ENCODE measurements at places on chromosomes 11 and 22.
A peak's percentile ranks its signal among the peaks of the same experiment; 100 is the strongest.

GRCh38 chr11:66842501-66842895 lies 743 bp upstream of the RCE1 start:
- no peak for DNase-seq

GRCh38 chr11:86064220-86064803 lies 4.6 kb downstream of the PICALM start:
- no peak for DNase-seq

- no peak for DNase-seq
Observed at GRCh38 chr11:7444091-7444981, 41.0 kb upstream of the OLFML1 start.

GRCh38 chr11:13486926-13487660 lies 8.7 kb downstream of the PTH start:
- peak; percentile 44 for DNase-seq

DNA sequence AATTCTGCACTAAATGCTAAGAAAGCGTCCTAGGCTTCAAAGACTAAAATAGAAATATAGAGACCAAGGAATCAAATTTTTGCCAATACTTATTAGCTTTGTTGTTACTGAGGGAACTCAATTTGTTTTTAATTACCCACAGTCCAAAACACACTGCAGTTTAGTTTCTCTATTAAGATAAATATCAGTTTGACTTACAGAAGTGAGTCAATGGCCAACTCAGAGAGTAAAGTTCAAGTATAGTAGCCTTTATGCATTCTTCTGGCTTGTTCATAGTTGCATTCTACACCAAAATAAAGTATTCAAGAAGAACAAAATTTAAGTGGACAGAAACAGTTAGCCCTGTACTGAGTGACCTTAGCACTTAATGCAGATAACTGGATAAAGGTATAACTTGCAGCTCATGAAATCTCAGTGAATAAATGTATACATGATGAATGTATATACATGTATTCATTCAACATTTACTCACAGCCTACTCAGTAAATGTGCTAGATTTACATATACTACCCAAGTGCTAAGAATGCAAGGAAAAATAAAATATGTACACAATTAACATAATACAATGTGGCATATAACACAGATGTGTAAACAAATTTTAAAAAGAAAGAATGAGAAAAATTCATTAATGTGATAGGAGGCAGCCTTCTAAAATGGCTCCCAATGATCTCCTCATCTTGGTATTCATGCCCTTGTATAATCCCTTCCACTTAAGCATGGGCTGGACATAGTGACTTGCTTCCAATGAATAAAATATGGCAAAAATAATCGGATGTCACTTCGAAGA lies 9.7 kb upstream of the RNF141 start:
- no peak for DNase-seq

- no peak for DNase-seq
Observed at GRCh38 chr11:64250415-64251015, 815 bp upstream of the PLCB3 start.

DNA sequence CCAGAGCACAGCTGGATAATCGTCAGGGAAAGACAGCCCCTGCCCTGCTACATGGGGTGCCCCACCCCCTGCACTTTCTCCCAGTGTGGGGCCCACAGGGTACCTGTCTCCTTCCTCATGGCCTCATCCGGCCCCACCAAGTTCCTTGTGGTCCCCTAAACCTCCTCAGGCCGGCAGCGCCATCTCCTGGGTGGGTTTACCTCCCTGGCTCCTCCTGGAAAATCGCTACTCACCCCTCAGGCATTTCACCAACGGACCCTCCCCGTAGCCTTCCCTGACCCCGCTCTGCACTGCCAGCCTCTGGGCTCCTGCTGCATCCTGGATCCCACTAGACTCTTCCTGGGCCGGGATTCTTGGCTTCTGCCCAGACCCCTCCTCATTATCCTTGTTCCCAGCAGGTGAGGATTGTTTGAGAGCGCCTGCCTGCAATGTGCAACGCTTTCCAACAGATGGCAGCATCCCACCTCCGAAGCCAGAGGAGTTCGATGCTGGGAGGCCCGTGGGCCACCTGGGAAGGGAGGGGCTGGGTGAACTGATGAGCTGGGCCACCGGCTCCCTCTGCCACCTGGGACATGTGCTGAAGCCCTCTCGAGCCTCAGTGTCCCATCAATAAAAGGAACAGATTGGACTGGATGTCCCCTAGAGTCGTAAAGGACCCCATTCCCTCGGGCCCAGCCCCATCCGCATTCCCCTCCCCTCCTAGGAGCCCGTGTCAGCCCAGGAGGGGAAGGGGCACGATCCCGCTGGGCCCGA lies 44.2 kb upstream of the TTLL12 start:
- DNase-seq, result peak; percentile 60

DNA sequence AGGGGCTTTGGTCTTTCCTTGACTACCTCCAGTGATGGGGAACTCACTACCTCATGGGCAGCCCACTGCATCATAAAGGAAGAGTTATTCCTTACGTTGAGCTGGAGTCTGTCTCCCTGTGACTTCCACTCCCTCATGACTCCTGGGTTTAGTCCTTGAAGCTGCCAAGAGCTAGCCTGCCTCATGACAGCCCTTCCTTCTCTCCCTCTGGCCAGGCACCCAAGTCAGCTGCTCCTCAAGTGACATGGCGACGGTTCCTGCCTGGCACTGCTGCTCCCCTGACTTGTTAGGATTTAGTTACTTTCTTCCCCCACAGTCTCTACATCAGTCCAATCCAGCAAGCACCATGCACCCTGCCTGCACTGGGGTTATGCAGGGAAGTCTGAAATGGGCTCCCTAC lies 196.1 kb upstream of the TBCEL start:
- no peak for DNase-seq

- no peak for DNase-seq
Observed at GRCh38 chr11:76523786-76524436, 79.1 kb downstream of the EMSY start.

GRCh38 chr22:42322562-42322926 lies 52.1 kb upstream of the TCF20 start:
- no peak for DNase-seq

GRCh38 chr22:40728731-40729189 lies 49.5 kb downstream of the MCHR1 start:
- peak; percentile 50 for DNase-seq

DNA sequence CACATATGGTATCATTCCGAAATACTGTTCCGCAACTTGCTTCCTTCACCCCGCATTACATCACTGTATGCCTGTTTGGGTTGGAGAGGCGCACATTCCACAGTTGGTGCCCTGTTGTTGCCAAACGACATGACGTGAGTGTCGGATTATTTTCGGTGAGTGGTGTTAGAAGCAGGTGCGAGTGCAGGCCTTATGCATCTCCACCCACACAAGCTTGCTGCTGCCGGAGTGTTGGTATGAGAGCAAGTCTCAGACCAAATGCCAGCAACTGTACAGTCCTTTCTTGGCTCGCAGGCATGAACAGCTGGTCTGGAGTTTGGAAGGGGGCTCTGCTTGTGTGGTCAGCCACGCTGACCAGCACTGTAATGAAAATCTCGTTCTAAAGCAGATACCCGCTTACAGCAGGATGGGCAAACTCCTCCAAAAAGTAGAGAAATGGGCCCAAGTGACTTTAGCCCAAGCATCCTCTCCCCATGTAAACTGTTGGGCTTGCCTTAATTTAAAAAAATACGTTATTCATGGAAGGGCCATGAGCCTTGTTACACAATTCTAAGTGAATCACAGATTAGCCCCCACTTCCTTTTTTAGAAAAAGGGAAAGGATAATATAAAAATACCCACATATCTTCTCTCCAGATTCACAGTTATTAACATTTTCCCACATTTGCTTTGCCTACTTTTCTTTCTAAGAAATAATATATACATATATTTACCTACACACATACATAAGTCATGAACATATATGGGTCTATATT lies 48.7 kb upstream of the OR9Q1 start:
- DNase-seq, result no peak

DNA sequence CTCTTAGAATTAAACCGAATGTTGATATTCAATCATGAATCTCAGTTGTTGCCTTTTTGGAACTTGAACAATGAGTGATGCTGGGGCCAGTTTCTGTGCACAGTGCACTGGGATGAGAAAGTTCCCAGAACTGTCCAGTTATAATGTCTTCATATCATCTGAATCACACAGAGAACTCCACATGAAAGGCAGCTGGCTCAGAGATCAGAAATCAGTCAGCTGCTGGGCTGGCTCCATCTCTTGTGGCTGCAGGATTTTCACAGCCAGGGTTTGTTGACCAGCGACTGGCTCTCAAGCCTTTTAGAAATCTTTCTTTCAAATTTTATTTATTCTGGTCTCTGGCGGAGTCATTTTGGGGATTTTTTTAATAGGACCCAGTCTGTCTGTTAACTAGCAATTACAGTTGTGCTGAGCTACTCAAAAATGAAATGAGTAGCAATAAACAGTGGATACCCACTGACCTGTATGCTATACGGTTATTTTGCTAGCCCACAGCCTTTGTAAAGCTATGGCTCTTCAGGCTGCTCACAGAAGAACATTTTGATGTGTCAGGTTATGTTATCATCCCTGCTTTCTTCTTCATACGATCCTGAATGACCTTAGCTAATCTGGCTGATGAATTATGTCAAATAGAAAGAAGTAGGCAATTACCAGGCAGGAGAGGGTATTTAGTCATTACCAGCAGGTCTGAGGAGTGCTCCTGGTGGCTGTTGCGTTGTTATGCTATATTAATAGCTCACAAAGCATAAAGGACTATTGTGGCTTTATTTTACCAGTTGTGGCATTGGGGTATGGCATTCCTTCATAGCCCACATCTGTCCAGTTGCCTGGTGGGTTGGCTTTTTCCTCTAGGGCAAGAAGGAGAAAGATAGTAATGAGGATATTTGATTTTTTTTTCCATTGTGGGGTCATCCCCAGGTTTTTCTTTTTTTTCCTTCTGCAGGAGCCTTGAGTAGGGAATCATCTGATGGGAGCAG lies 3.6 kb downstream of the FAT3 start:
- no peak for DNase-seq

GRCh38 chr11:30192620-30193019 lies 38.2 kb upstream of the FSHB start:
- DNase-seq, result no peak

GRCh38 chr22:48855013-48855412 lies 972.7 kb downstream of the BRD1 start:
- DNase-seq, result no peak

GRCh38 chr11:100927579-100927978 lies 202.0 kb downstream of the PGR start:
- DNase-seq, result no peak

DNA sequence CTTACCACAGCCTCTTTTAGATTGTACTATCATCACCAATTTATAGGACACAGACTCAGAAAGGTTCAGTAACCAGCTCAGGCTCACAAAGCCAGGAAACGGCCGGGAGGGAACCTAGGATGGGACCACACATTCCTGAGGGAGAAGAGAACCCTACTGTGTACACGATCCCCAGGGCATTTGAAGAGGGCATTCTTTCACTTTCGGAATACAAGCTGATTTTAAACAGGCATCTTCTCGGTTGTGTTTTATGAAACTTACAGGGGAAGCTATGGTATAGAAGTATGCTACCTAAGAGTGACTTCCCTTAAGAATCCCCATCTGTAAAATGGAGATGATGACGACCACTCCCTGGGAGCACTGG lies 19.0 kb downstream of the SMCO4 start:
- no peak for DNase-seq

GRCh38 chr22:43017525-43018460 lies 2.8 kb upstream of the PACSIN2 start:
- DNase-seq, result no peak

GRCh38 chr11:14614091-14614622 lies 29.4 kb upstream of the PDE3B start:
- DNase-seq, result no peak

DNA sequence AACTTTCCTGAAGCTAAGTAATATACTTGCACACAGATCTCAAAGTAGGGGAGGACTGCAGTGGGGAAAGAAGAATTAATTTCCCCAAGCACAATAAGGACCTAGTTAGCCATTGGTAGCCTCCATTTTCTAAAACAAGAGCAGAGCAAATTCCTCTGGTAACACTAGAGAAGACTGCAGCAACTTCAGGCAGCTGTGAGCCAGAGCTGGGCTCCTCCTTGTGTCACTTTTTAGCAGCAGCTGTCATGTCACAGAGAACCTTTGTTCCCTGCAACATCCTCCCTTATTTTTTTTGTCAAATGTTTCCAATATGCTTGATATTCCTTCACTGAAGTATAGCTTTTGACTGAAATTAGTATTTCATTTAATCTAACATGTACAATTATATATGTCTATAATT lies 54.4 kb downstream of the RRAS2 start:
- no peak for DNase-seq

- no peak for DNase-seq
Observed at GRCh38 chr11:44659641-44660040, 67.1 kb upstream of the TSPAN18 start.

DNA sequence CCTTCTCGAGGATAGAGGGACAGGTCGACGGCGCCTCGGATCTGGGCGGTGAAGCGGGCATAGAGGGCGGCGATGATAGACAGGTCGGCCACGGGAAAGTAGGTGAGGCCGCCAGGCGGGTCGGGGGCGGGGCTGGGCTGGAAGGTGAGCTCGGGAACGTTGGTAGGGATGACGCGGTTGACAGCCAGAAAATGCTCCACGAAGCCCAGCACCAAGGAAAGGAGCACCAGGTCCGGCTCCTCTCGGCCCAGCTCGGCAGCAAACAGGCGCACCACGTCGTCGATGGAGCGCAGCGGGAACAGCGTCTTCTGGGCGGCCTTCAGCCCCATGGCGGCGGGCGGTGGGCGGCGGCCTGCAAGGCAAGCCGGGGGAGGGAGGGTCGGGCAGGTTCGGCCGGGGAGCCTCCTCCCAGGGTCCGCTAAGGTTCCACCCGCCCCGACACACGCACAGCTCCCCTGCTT lies 540 bp downstream of the MEN1 start:
- DNase-seq, result no peak

GRCh38 chr11:74966651-74967050 lies 17.6 kb downstream of the SPCS2 start:
- DNase-seq, result no peak

DNA sequence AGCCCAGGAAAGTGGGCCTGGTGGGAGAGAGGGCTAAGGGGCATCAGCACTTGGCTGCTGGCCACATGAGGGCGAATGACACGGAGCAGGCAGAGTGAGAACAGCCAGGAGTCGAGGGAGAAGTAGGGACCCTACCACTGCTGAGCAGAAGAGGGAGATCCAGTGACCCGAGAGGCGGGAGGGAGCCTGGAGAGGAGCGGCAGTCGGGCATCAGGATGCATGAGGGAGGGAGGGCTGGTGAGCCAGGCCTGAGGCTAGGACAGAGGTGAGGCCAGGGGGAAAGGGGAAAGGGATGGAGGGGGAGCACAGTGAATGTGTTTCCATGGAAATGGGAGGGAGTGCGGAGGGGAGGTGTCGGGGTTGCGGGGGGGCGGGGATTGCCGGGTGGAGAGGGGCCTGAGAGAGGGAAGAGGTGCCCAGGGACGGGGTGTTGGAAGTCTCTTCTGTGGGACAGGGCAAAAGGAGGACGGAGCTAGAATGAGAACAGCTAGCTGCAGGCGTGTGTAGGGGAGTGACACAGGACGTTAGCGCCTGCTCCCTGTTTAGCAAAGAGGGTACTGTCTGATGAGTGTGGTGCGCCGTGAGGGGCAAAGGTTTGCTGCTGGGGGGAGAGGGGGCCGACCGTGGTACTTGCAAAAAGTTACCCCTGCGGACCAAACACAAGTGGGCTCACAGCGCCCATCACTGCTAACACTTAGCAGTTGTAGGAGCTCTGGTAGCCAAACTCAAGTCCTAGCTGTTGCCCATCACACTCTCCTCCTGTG lies 37.1 kb upstream of the WNT11 start:
- no peak for DNase-seq

GRCh38 chr11:9962722-9963121 lies 298.8 kb downstream of the SWAP70 start:
- DNase-seq, result no peak
